ENCODE measurements at places on chromosomes 1 and 21. TPM values are rescaled to one million over a fixed set of nuclear protein-coding genes. Genes with fewer than 3 reads are reported as not detected.

DNA sequence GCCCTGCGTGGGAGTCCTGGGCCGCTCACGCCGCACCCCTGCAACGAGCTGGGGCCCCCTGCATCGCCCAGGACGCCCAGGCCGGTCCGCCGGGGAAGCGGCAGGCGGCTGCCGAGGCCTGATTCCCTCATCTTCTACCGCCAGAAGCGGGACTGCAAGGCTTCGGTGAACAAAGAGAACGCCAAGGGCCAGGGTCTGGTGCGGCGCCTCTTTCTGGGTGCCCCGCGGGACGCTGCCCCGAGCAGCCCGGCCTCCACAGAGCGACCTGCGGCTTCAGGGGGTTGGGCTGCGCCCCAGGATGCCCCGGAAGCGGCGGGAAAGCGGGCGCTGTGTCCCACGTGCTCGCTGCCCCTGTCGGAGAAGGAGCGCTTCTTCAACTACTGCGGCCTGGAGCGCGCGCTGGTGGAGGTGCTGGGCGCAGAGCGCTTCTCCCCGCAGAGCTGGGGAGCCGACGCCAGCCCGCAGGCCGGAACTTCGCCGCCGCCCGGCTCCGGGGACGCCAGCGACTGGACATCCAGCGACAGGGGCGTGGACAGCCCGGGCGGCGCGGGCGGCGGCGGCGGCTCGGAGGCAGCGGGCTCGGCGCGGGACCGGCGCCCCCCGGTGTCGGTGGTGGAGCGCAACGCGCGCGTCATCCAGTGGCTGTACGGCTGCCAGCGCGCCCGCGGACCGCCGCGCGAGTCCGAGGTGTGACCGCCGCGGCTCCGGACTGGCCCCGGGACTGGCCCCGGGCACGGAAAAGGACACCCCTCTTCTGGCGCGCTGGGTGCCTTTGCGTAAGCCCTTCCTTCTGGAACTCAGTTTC lies 2.7 kb downstream of the FAM110D start:
- H3K4me3 ChIP-seq, result peak overlapping the region; percentile 64
- peaks cover 34% of the 10 kb centered on the region for H3K4me1 ChIP-seq
- H3K27me3 ChIP-seq, result peaks cover 22% of the 10 kb centered on the region
- no peak for DNase-seq

The GCLM gene
- 4.2 TPM for total RNA-seq

GRCh38 chr1:187203257-187203656 lies 374.5 kb downstream of the PLA2G4A start:
- no peak for DNase-seq
- no peak overlapping the region for H3K27ac ChIP-seq
- H3K36me3 ChIP-seq, result no peaks in the 10 kb centered on the region
- no peaks in the 10 kb centered on the region for H3K27me3 ChIP-seq
- no peaks in the 10 kb centered on the region for H3K4me1 ChIP-seq
- H3K4me3 ChIP-seq, result no peak overlapping the region

- DNase-seq, result no peak
- H3K27me3 ChIP-seq, result no peaks in the 10 kb centered on the region
- H3K36me3 ChIP-seq, result no peaks in the 10 kb centered on the region
- no peak overlapping the region for H3K4me3 ChIP-seq
These were observed 604.8 kb upstream of the ADAMTS5 start for GRCh38 chr21:27571706-27572105.

Measured in esophagus muscularis mucosa (tissue), 4 donors.